ENCODE measurements at places on chromosomes 5 and 9.

DNA sequence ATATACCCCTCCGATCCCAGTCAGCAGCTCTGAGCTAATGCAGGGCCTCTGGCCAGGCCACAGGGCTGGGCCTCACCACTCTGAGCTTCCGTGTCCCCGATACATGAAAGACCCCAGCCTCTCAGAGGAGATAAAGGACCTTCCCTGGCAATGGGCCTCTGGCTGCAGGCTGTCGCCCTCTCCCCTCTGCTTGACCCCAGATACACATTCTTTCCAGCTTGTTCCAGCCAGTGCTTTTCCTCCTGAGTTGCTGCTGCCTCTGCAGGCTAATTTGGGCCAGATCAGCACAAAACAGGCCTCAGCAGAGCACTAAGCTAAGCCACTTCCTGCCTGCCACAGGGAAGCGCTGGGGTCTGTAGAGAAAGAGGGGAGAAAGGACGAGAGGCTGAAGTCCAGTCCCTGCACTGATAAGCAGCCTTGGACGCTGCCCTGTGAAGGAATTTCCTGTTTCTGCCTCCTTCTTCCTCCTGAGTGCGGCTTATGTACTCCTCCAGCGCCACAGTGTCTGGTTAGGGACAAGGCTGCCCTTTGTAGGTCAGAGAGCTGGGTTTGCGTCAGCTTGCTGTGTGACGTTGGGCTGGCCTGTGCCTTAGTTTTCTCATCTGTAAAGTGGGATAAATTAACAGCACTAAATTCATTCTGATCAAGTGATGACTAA lies 73.0 kb upstream of the IL17B start:
- no peak for DNase-seq

- no peak for DNase-seq
Measured at GRCh38 chr5:110045158-110045557, 355.4 kb downstream of the MAN2A1 start.

DNA sequence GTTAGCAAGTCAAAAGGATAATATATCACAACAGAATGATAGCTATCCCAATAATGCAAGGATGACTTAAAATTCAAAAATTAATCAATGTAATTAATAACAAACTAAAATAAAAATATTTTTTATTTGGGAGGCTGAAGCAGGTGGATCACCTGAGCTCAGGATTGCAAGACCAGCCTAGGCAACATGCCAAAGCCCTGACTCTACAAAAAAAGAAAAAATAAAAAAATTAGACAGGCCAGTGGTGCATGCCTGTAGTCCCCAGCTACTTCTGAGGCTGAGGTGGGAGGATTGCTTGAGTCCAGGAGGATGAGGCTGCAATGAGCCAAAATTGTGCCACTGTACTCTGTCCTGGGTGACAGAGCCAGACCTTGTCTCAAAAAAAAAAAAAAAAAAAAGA lies 399.3 kb downstream of the ADGRV1 start:
- DNase-seq = no peak

GRCh38 chr9:114300153-114300845 lies 22.6 kb upstream of the ORM1 start:
- no peak for DNase-seq

GRCh38 chr5:68557162-68557936 lies 341.8 kb downstream of the PIK3R1 start:
- no peak for DNase-seq

DNA sequence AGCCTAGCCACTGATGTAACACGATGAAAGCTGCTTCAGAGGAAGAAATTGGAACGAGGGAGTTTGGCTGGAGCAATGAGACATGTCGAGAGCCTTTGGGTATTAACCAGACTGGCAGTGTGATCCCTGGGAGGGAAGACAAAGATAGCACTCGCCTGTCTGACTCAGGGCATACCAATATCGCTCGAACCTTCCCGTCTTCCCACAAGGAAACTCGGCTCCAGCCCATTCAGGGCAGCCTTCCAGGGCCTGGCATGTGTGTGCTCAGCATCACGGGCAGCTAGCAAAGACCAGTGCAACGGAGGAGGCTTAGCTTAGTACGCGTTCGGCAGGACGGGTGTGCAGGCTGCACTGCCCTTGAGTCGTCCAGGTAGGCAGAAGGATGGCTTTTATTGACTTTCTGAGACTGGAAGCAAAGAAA lies 356.9 kb upstream of the WWC1 start:
- no peak for DNase-seq

- no peak for DNase-seq
Measured at GRCh38 chr5:150179019-150179620, 10.7 kb upstream of the SLC6A7 start.

DNA sequence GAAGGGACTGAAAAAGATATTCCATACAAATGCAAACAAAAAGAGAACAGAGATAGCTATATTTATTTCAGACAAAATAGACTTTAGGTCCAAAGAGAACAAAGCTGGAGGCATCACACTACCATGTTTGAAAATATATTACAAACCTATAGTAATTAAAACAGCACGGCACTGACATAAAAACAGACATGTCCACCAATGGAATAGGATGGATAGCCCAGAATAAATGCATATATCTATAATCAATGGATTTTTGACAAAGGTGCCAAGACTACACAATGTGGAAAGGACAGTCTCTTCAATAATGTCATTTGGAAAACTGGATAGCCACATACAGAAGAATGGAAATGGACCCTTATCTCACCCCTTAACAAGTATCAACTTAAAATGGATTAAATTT lies 10.2 kb downstream of the PRKAA1 start:
- DNase-seq = no peak

- DNase-seq = no peak
Measured at GRCh38 chr9:78973907-78974306, 597.9 kb upstream of the TLE4 start.

DNA sequence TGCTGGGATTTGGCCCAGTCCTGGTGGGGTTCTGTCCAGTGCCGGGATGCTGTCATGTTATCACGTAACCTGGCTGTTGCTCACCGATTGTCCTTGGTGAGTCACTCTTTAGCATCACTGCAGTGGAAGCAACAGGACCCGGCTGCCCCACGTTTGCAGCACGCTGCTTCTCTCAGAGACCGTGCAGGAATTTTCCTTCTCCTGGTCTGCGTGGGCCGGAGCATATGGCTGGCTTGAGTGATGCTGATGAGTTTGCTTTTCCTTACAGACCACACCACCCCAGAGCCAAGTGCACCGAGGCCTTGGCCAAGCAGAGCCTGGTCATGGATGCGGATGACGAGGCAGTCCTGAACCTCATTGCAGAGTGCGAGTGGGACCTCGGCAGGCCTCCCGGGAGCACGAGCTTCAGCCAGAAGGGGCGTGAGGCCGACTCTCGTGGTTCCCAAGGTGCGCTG lies 21.4 kb downstream of the CEP72 start:
- peak; percentile 7 for DNase-seq

DNA sequence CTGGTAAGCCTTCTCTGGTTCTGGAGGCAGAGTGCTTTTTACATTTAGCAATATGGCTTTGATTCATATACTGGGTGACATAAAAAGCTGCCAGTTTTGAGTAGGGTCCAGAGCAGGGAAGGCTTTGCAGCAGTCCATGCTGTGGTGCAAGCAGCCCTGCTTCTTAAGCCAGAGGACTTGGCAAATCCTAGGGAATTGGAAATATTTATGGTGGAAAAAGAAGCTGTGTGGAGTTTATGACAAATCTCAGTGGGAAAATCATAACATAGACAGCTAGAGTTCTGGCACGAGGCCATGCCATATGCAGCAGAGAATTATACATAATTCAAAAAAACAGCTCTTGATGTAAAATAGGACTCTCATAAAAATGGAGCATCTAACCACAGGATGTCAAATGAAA lies 536.4 kb downstream of the RASEF start:
- no peak for DNase-seq

DNA sequence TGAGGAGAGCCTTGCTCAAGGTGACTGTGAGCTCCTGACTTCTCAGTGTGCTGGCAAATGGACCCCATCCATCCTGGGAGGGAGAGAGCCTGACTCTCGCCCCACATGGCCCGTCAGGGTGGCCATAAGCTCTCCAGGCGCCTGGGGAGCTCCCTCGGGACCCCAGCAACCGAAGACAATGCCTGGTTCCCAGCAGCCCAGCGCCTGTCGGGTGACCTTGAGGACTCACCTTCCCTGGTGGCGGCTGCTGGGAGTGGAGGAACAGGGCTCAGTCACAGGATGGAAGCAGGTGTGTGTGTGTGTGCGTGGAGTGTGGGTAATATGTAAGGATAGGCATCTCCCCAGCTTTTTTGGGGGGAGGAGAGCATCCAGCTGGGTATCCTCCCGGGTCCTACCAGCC lies 190.3 kb downstream of the MELK start:
- DNase-seq = no peak

- no peak for DNase-seq
Measured at GRCh38 chr5:88154891-88155290, 113.8 kb downstream of the TMEM161B start.

Measured in CD4-positive, alpha-beta T cell treated with Interleukin-15 for 1 hour (primary cell).